ENCODE measurements at places on chromosomes 7 and 10. TPM values are rescaled to one million over a fixed set of nuclear protein-coding genes. Genes with fewer than 3 reads are reported as not detected.

The TDRD1 gene
- not detected for polyA plus RNA-seq

The SPDYE5 gene
- polyA plus RNA-seq: 0.01 TPM

GRCh38 chr7:55400191-55400590, 35.1 kb downstream of the LANCL2 start:
- DNase-seq: no peak

DNA sequence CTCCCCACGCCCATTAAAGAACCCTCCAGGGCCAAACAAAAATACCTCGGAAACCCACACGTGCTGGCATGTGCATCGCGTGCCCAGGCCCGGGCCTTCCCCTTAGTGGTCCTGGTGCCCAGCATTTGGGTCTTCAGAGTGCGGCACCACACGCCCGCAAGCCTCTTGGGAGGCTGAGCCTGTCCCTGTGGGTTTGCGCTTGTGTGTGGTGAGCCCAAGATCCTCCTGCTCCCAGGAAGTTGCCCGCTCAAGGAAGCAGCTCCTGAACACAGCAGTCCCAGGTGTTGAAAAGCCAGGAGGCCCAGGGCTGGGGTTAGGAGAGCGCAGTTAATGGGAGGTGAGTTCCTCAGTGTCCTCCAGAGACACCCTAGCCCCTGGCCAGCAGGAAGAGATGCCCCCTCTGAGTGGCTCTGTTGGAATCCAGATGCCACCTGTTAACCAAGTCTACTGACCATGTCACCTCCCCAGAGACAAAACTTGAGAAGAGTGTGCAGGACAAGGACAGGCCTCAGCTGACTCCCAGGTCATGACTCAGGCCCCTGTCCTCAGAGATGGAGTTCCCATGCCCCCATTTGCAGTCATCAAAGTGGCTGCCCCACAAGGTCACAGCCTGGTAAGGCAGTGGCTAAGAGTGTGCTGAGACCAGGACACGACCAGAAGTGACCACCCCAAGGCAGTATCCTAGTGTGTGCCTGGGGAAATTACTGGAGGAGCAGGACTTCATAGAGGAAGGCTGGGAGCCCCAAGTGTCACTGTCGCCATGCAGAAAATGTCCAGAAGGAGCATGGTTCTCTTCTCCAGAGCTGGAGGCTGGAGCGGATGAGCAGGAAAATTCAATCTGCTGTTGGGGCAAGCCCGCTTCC, 5.2 kb downstream of the FZD9 start:
- peak; percentile 63 for DNase-seq

DNA sequence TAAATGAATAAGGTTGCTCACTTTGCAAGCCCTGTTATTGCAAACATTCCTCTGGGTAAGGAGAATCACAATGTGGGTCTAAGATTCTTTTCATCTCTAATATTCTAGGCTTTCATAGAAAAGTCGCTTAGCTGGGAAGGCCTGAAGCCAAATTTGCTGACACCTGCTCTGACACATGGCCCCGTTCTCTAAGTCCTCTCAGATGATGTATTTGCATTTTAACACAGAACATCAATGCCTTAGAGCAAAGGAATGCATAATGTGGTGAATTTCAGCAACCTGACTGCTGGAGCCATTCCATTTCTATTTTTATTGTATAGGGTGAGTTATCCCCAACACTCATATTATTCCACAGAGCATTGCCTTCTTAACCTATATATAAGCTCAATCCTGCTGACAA, 682.1 kb upstream of the NRP1 start:
- no peak for DNase-seq

- no peak for DNase-seq
Observed at GRCh38 chr7:1863091-1863900, 193.2 kb downstream of the ELFN1 start.

DNA sequence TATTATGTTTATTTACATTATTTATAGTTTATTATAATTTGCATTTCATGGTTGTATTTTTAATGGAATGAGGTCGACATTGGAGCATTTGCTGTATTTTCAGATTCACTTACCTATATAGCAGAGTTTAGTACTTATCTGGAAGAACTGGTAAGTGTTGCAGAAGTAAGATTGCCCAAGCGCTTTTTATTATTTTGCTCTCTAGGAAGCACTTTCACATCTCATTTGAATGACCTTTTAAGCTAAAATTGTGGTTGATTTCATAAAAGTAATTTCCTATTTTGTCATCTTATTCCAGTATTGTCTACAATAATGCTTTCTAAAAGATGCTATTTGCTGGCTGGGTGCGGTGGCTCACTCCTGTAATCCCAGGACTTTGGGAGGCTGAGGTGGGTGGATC, 28.6 kb downstream of the SEC61A2 start:
- DNase-seq: no peak

DNA sequence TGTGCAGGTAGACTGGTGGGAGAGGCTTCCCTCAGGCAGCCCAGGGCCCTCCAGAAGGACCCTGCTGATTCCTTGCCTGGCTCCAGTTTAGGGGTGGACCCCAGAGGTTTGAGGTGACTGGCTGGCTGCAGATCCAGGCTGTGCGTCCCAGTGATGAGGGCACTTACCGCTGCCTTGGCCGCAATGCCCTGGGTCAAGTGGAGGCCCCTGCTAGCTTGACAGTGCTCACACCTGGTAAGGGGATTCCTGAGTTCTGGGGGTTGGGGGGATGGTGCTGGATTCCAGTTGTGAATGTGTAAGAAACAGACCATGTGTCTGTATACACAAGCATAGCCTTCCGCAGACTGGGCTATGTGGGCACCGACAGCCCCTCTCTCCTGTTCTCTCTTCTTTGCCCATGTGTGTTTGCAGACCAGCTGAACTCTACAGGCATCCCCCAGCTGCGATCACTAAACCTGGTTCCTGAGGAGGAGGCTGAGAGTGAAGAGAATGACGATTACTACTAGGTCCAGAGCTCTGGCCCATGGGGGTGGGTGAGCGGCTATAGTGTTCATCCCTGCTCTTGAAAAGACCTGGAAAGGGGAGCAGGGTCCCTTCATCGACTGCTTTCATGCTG, 2.7 kb downstream of the KAZALD1 start:
- DNase-seq: no peak

GRCh38 chr7:149838992-149839408, 825 bp downstream of the ZNF862 start:
- DNase-seq: no peak

DNA sequence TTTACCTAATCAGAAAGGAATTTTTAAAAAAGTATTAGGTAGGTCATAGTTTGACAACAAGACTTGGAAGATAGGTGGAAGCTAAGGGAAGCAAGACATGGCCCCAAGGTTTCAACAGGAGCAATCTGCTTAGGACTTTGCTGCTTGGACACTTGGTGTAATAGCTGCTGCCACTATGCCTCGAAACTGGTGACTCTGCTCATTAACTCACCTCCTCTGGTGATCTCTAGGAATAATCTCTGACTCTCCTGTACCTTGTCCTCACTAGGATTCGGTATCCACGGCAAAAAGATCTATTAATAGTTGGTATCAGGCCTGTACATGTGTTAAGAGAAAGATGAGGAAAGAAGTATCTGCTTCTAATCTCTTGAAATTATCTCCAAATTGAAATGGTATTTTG, 53.1 kb downstream of the PTEN start:
- no peak for DNase-seq

Data from psoas muscle (tissue), 8 donors.